ENCODE measurements at places on chromosomes 4 and X.
A peak's percentile ranks its signal among the peaks of the same experiment; 100 is the strongest.

DNA sequence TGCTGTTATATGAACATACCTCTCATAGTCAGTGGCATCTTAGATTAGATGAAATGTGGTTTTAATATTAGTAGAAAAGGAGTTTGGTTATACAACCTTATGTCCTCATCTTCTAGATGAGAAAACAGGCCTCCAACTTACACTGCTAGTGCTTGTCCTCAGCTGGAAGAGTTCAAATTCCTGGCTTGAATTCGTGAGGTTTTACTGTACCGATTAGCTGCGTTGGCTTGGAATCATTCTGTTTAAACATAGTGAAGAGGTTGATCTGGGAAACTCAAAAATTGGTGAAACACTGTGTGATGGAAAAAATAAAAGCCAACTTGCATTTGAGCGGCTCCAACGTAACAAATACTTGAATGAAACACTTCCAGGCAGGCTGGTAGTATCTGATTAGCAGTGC is 81.0 kb downstream of the LNX1 start:
- DNase-seq: no peak

- DNase-seq: no peak
Measured at GRCh38 chr4:85740431-85740861, 265.5 kb downstream of the ARHGAP24 start.

DNA sequence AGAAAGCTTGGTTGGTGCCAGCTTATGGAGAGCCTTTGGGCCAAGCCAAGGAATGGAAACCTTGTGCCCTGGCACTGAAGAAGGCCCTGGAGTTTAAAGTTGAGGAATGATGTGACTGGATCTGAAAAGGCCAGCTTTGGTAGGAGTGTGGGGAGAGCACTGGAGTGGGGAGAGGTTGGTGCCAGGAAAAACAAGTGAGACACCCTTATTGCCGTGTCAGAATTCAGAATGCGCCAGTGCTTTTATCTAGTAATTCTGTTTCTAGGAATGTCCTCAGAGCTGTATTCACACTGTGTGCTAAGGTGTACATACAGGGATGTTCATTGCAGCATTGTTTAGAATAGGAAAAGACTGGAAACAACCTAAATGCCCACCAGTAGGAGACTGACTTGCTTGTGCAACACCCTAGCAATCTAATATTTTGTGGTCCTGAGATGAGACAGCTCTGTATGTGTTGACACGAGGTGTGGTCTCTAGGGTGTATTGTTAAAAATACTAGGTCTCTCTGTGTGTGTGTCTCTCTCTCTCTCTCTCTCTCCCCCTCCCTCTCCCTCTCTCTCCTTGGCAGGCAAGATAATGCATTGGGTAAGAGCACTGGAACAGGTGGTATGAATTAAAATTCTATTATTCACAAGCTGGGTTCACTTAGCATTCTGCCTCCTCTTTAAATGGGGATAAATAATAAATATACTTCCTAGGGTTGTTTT is 107.8 kb downstream of the GATB start:
- DNase-seq: no peak

DNA sequence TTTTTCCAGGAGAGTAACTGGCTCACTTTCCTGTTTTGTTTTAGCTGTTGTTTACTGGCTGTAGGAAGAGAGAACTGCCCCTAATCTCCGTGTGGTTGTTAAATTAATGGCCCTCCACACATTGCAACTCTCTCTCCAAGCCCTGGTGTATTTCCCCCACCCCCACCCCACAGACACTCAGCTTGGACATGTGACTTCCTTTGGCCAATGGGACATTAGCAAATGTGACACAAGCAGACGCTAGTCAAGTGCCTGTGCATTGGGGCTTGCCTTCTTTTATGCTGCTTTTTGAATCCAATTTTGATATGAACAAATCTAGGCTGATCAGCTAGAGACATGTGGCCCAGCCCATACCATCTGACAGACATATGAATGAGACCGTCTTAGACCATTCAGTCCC is 59.6 kb upstream of the TAB3 start:
- no peak for DNase-seq

DNA sequence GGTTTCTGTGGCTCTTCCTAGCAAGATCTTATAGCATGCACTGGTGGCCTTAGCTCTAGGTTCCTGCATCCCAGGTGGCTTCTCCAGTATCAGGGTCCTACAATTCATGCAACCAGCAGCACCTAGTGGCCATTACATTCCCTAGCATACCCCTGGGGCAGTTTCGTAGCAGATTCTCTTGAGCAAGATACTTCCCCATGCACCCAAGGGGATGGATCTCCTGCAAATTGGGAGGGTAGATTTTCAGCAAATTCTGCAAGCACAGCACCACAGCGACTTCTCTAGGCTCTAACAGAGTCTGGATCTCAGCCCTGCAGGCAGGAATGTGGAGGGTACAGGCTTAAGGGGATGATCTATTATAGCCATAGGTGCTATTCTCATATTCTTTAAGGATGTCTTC is 13.1 kb upstream of the SLC9B1 start:
- peak; percentile 55 for DNase-seq

GRCh38 chr4:6085028-6085690 is 66.9 kb upstream of the C4orf50 start:
- DNase-seq: no peak

DNA sequence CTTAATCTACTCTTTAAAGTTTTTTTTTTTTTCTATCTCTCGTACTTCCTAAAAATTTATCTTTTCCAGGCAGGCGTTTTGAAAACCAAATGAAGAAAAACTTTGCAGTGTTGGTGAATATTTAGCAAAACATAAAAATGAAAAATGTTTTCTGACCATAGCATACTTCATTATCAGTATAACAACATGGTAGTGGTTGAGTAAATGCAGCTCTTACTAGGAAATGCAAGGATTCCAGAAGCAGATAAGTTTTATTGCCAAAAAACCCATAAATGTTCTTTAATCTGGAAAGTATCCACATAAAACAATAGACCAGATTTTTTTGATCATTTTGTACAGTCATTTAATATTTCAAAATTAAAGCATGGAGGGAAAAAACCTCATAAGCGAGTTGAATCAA is 136.9 kb upstream of the GUCY1A1 start:
- DNase-seq: no peak

- no peak for DNase-seq
Measured at GRCh38 chr4:70681704-70682103, 6.6 kb upstream of the UTP3 start.

- no peak for DNase-seq
Measured at GRCh38 chr4:124079174-124079780, 633.3 kb downstream of the ANKRD50 start.

DNA sequence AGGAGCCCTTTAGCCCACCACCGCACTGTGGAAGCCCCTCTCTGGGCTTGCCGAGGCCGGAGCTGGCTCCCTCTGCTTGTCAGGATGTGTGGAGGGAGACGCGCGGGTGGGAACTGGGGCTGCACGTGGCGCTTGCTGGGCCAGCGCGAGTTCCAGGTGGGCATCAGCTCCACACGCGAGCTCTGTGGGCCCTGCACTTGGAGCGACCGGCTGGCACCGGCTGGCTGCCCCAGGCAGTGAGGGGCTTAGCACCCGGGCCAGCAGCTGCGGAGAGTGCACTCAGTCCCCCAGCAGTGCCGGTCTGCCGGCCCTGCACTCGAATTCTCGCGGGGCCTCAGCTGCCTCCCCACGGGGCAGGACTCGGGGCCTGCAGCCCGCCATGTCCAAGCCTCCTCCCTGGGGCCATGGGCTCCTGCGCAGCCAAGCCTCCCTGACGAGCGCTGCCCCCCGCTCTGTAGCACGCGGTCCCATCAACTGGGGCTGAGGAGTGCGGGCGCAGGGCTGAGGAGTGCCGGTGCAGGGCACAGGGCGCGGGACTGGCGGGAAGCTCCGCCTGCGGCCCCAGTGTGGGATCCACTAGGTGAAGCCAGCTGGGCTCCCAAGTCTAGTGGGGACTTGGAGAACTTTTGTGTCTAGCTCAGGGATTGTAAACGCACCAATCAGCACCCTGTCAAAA is 93.6 kb downstream of the DTHD1 start:
- no peak for DNase-seq

DNA sequence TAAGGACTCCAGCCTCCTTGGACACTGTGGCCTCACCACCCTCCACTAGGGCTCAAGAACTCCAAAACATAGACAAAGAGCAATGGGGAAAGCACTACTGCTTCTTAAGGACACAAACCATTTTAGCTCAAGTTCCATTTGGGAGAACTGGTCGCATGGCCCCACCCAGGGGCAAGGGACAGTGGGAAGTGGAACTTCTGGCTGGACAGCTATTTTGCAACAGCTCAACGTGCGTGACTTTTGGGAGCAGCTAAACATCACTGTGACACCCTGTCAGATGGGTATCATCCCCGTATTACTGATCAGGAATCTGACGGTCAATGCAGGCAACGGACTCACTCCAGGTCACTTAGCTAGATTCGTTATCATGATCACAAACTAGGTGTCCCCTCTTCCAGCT is 9.0 kb upstream of the GLOD5 start:
- DNase-seq: no peak

DNA sequence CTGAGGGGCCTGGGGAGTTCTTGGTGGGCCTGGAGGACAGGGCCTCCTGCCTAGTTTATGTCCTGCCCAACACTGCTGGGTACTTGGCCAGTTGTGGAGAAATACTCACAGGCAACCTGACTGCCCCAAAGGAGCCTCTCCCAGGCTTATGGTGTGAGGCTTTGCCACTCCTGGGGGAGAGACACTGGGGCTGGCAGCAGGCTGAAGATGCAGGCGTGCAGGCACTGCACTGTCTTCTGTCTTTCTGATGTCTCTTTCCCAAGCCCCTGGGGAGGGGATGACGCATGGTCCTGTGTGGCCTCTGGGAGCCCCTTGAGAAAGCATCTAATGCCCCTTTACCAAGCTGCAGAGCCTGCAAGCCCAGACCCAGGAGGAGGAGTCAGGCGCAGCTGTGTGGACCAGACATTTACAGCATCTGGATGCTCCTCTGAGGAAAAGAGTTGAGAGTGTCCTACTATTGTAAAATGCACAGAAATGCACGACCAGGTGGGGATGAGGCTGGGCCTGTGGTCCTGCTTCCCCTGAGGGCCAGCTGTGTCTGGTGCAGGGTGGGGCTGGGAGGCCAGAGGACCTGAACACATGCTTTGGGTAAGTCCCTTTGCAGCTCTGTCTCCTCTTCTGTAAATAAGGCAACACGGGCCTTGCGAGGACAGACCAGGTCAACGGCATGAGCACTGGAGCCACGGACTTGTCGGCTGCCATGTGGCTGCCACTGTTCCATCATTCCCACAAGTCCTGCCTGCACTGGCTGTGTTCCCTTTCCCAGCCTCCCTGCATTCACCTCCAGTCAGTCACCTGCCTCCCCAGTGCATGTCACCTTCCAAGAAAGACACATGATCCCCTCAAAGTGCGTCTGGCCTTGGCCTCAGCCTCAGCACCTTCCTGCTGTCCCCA is 8.4 kb downstream of the TMEM271 start:
- DNase-seq: no peak

- DNase-seq: no peak
Measured at GRCh38 chrX:110070970-110071369, 68.1 kb downstream of the TMEM164 start.

- no peak for DNase-seq
Measured at GRCh38 chr4:104425948-104426347, 68.7 kb downstream of the CXXC4 start.

DNA sequence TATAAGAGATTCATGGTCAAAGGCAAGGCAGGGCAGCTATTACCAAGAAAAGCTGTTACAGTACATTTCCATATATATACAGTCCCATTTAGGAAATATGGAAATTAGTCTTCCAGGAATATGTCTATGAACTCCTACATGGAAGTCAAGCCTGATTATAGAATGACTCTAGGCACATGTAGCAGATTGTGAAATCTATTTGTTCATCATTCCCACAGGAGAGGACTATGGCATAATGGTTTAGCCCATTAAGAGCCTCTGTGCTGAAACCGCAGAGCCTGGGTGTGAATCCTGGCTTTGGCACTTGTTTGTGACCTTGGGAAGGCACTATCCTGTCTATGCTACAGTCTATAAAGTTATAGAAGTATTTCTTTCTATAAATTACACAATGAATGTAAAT is 764.8 kb downstream of the RAPGEF2 start:
- no peak for DNase-seq

DNA sequence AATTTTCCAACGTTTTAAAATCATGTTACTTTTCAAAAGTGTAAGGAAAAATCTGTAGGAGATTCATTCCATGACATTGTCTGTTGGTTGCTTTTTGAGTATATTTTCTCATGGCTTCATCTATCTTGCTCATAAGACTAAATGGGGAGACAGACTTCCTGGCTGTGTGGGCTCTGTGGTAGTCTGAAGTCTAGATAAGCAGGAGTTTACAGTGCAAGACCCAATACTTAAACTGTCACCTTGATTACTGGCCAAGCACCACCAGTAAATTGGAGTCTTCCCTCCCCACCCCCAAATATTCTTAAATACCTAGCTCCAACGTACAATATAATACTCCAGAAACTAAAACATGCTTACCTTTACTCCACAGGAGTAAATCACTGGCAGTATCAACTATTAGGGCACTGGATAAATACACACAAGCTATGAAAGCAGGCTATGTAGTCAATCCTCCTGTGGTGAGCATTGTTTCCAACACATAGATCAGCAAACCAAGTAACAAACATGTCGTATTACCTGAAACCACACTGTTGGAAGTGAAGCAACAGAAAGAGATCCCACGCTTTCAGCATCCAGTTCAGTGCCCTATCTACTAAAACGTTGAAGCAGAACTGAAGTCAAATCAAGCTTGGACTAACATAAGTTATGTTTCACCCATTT is 6.2 kb downstream of the HNRNPD start:
- no peak for DNase-seq

GRCh38 chrX:133876646-133877045 is 108.7 kb downstream of the GPC3 start:
- DNase-seq: no peak

DNA sequence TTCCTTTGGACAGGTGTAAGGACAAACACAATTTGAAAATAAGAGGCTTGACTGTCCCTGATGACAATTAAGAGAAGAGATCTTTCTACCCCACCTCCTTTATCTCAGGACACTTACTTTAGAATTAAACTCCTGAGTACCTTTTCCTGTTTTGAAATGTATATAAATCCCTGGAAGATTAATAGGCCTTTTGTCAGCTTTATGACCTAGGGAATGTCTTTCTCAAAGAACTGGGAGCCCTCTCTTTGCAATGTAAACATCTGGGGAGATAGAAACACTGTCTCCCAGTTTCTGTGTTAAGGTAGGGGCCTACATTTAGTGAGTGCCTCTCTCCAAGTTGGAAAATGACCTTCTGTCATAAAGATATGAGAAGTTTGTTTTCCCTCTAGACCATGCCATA is 31.7 kb downstream of the AGA start:
- DNase-seq: no peak

GRCh38 chrX:68912113-68912512 is 83.3 kb downstream of the EFNB1 start:
- DNase-seq: peak; percentile 49

DNA sequence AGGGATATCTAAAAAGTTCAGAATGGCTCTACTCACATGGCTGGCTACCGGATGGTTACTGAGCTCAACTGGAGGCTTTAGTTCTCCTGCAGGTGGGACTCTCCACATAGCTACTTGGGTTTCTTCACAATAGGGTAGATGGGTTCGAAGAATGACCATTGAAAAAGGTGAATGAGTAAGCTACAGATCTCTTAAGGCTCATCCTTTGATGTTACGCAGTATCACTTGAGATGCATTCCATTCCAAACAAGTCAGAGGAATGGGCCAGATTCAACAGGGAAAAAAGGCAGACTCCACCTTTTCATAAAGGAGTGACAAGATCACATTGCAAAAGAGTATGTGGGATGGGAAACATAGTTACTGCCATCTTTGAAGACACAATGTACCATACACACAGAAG is 52.6 kb downstream of the DDX53 start:
- DNase-seq: no peak

All from iPS-NIHi11 (cell line).